Tongue (tissue), 3 donors: ENCODE measurements at places on chromosomes 16 and 17. TPM values are rescaled to one million over a fixed set of nuclear protein-coding genes. Genes with fewer than 3 reads are reported as not detected.

VAT1L gene
- 2.3 TPM for total RNA-seq

HOXB9 gene
- not detected for total RNA-seq

CTRL gene
- 0.51 TPM for total RNA-seq

CALCOCO2 gene
- 63.4 TPM for total RNA-seq

IL34 gene
- total RNA-seq = 13.4 TPM

SLC25A19 gene
- total RNA-seq = 4.9 TPM

DNAAF1 gene
- total RNA-seq = 0.10 TPM

KCNH4 gene
- not detected for total RNA-seq

TP53TG3C gene
- total RNA-seq = not detected

CCL17 gene
- total RNA-seq = not detected

SOCS1 gene
- 5.1 TPM for total RNA-seq

HAS3 gene
- 2.3 TPM for total RNA-seq

TMC7 gene
- total RNA-seq = 2.4 TPM

CTRB1 gene
- 1.0 TPM for total RNA-seq

- DNase-seq = peak; percentile 34
Observed at GRCh38 chr16:57704011-57704904, 9.7 kb downstream of the DRC7 start.

DNA sequence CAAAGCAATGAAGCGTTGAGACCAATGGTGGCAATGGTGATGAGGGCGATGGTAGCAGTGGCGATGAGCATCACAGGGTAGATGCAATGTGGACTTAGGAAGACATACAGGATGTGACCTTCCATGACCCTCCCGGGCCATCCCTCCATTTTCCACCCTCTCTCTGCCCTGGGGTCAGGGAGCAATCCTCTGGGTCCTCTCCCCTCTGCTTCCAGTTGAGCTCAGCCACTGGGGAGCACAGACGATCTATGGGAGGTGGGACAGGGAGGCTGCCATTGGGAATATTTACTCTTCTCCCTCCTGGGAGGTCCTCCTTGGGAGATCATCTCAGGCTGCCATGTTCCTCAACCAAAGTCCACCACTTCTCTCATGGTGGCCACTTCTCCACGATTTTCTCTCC, 260.7 kb upstream of the FOXF1 start:
- DNase-seq = no peak

DNA sequence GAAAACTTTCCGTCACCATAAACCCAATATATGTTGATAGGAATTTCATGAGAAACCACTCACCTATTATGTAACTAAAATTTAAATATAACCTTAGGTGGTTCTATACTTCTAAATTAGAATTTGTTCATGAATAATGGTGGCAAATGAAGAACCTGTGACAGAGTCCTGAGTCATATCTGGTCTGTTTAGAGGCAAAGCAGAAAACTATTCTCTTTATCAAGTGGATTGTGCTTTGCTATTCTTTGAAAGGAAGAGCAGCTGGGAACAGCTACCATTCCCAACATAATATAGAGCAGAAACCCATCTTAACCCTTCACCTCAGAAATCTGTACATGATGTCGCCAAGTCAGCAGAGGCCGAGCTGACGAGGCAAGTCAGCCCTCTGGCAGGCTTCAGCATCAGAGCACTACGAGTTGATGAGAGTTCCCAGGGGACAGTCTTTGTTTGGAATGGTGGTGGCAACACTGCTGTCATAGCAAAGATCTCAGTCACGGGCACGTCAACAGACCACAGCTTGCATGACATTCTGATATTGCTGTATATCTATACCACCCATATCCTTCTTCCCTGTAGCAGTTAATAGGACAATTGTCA, 631.9 kb upstream of the CA10 start:
- peak; percentile 4 for DNase-seq

- no peak for DNase-seq
Observed at GRCh38 chr16:53922807-53923571, 219.0 kb downstream of the FTO start.

DNA sequence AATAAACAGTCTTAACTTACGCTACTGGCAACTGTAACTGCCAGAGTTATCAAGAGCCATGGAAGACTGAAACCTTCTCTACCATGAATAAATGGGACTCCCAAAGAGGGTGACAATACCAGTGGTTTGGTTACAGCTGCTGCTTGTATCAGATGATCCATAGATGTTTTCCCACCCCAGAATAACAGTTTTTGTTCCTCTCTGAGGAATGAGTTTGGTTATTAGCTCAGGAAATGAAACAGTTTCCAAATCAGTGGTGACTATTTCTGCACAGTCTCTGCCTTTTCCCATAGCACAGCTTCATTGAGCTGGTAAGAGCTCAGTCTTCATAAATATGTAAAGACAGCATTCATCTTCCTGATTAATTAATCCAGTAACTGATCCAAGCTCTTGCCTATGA, 14.0 kb upstream of the HYDIN start:
- DNase-seq = no peak

- DNase-seq = no peak
Observed at GRCh38 chr16:87422106-87422505, 30.0 kb downstream of the MAP1LC3B start.

DNA sequence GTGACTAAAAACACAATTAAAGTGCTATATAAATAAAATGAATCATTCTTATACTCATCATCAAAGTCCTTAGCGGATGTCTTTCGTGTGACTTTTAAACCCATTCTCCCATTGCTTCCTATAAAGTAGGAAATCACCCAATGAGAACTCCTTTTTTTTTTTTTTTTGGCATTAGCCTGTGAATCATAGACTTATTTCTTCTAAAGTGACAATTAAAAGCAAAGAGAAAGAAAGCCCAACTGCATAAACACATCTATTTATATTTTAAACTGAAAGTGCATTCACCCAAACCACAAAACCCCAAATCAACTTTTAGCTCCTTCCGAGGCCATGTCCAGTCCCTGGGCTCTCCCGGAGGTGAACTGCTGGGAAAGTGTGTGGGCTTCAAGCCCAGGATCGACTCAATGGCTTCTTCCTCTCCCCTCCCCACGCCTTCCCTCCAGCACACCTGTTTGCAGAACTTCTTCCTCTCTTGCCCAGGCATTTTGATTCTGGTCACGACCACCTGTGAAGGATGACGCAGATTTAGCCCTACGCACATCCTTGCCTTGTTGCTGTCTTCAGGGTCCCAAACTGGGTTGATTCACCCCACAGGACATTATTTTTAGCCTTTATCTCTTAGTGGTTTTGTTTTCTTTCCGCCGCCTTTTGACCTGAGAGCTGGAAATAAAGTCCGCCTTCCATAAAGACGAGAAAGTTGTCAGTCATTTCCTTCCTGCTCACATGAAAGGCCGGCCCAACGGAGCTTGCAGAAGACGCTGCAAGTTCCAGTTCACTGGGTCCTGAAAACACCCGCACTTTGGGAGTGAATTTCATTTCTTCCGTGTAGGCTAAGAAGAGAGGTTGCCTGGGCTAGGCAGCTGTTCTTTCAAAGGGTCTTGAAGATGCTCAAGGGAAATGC, 166.8 kb downstream of the MAP2K6 start:
- no peak for DNase-seq

- peak; percentile 25 for DNase-seq
Observed at GRCh38 chr17:33602981-33603380, 309.9 kb upstream of the ASIC2 start.

GRCh38 chr17:4365628-4366326, 698 bp downstream of the UBE2G1 start:
- peak; percentile 66 for DNase-seq

- no peak for DNase-seq
Observed at GRCh38 chr17:61066062-61066461, 333.6 kb upstream of the TBX2 start.

DNA sequence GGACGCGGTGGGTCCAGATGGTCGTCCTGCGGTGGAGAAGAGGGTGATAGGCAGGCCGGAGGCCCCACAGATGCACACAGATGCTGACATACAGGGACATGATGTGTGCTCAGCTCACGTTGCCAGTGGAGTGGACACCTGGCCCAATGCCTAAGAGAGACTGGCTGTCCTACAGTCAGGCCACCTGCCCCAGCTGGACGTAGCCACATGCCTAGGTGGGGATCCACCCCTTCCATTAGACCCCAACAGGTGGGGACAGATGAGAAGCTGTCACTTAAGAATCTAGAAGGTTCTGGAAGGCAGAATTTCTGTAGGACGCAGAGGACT, 117.6 kb upstream of the ZNF750 start:
- peak; percentile 29 for DNase-seq

DNA sequence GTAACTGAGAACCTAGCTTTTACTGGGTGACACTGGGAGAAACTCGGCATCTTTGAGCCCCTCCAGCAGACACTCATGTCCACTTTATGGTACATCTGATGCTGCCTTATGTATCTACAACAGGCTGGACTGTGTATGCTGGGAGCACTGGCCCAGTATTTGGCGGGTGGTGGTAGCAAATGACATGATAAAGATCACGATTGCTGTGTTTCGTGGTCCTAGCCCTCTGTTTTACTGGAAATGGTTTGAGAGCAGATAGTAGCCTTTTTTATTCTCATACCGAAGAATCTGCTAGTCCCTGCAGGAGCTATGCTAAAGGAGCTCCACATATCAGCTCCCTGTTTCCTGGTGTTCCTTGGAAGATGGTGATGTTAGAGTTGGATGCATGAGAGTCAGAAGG, 150.3 kb downstream of the CCDC182 start:
- DNase-seq = no peak

- no peak for DNase-seq
Observed at GRCh38 chr17:46983782-46984181, 4.7 kb upstream of the RPRML start.

DNA sequence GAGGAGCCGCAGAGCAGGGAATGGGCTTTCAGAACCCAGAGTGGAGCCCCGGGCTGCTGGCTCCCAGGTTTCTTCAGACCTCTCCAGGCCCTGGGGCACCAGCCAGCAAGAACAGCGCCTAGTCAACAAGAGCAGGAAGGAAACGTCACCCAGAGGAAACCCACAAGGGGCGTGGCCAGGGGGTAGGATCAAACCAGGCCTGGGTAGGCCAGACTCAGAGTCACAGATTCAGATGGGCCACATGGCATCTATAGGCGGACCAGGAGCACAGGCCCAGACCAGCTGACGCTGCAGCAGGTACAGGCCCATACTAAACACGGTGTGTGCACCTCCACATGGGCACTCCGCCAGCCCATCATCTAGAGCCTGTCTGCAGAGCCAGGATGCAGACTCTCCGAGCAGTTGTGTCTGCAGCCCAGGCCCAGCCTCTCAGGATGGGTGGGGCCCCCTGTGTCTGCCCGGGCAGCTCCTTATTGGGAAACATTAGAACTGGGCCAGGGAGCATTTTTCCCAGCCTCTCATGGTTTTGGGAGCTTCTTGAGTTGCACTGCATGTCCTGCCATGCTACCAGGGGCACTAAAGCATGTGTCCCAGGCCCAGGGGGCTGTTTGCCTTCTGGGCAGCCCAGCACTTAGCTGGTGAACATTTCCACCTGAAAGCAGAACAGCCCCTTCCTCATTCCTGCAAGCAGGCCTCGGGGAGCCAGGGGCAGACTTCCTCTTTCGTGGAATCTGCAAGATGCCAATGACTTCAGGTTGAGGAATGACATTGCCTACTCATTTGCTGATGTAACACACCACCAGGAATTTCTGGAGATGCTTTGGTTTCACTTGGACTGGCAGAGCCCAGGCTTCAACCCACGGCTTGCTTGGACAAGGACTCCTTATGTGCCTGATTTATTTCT, at the start of gene NLRP1:
Gene NLRP1 (minus strand): TSS at position 127 of the 904 bp plus-strand sequence. CDS start 552 bp downstream, outside the sequence.
- peak; percentile 77 for DNase-seq

GRCh38 chr17:57324060-57324459, 67.7 kb downstream of the MSI2 start:
- DNase-seq = no peak

- DNase-seq = peak; percentile 21
Observed at GRCh38 chr16:1791943-1792812, 1.3 kb downstream of the IGFALS start.

DNA sequence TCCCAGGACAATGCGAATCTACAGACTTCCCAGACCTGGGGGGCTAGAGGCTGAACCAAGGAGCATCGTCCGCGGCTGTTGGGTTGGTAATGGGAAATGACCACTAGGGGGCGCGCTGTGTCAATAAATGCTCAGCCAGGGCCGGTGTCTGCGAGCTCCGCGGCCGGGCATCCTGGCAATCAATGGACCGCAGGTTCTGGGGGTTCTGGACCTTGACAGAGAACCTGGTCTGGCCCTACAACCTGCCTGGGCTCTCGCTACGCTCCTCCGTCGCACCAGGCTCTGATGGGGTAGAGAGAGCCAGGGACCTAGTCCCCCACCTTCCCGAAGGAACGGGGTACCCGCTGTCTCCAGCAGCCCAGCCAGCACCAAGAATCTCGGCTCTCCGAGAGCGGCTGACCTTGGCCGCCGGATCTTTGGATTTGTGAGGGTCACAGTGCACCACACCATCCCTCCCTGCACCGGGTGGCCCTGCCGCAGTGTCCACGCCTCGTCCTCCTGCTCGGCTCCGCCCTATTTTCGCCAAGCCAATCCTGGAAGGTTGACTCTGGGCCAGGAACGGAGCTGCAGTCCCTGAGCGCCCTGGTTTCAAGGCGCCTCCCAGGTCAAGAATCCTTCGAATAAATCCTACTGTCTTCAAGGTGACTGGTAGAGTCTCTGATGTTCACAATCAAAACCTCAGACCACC, 20.4 kb upstream of the BEAN1 start:
- DNase-seq = peak; percentile 91

GRCh38 chr16:78184238-78185183, 85.1 kb downstream of the WWOX start:
- DNase-seq = peak; percentile 55

DNA sequence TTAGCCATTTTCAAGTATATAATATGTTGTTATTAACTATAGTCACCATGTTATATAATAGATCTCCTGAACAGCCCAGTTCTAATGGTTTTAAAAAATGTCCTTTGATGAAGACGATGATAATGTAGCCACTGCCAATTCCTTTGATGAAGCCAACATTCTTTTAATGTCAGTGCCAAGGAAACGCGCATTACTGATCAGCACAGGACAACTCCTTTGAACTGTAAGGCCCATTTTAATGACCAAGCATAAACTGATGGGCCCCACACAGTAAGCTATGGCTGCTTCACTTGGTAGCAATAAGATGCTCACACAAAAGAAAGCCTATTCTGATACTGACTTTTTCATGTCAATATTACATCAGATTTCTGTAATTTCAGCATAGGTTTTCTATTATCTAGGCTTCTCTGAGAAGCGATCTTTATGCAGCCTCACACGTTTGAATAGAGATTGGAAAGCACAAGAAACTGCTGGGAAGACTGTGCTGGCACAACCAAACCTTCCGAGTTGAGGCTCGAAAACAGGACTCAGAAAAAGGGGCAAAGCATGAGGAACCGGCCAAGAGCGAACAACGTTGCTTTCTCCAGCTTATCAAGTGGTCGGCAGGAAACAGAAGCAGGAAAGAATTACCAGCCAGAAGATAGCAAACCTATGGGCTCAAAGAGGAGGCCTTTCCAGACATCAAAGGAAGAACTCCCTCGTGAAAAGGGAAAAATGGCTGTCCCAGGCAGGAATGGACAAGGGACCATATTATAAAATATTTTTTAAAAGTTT, 19.4 kb downstream of the ERN1 start:
- DNase-seq = no peak

DNA sequence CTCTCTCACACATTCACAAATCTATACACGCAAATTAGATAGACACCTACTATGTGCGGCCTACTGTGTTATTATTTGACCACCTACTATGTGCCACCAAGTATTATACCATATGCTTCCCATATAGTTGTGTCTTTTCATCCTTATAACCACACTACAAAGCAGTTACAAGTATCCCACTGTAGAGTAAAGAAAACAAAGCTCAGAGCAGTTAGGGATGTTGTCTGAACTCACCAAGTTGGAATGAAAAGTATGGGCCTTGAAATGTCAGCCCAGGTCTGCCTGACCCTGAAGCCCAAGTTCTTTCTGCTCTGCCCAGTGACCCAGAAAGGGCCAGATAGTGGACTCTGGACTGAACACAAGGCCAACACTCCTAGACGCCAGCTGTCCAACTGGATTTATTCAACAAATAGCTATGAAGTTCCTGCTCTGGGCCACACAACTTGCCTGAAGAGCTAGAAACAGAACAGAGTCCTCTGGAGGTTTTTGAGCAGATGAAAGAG, 8.5 kb downstream of the KRT37 start:
- DNase-seq = no peak
